ENCODE measurements at places on chromosomes 12 and 14.

GRCh38 chr12:53618275-53618674 lies 7.9 kb downstream of the ATF7 start:
- H3K36me3 ChIP-seq: peaks cover 4% of the 10 kb centered on the region
- peaks cover 8% of the 10 kb centered on the region for H3K4me1 ChIP-seq
- no peak for DNase-seq
- H3K27me3 ChIP-seq: no peaks in the 10 kb centered on the region
- peak overlapping the region; percentile 5 for H3K27ac ChIP-seq
- no peak overlapping the region for H3K4me3 ChIP-seq

DNA sequence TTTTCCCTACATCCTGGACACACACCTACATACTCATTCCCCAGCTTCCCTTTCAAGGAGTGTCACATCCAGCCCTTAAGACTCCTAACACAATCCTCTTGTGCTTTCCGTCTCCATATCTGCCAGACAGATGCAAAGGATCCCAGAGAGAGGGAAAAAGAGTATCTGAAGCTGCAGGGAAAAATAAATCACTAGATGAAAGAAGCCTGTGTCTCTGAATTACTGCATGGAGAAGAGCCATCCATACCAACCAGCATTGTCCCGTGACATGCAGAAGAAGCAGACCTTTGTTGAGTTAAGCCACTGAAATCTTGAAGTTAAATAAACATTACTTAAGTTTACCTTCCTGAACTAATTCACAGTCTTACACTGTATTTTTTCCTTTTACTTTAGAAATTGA lies 54.6 kb downstream of the GTF2A1 start:
- peaks cover 8% of the 10 kb centered on the region for H3K4me1 ChIP-seq
- no peaks in the 10 kb centered on the region for H3K27me3 ChIP-seq
- no peak overlapping the region for H3K4me3 ChIP-seq

DNA sequence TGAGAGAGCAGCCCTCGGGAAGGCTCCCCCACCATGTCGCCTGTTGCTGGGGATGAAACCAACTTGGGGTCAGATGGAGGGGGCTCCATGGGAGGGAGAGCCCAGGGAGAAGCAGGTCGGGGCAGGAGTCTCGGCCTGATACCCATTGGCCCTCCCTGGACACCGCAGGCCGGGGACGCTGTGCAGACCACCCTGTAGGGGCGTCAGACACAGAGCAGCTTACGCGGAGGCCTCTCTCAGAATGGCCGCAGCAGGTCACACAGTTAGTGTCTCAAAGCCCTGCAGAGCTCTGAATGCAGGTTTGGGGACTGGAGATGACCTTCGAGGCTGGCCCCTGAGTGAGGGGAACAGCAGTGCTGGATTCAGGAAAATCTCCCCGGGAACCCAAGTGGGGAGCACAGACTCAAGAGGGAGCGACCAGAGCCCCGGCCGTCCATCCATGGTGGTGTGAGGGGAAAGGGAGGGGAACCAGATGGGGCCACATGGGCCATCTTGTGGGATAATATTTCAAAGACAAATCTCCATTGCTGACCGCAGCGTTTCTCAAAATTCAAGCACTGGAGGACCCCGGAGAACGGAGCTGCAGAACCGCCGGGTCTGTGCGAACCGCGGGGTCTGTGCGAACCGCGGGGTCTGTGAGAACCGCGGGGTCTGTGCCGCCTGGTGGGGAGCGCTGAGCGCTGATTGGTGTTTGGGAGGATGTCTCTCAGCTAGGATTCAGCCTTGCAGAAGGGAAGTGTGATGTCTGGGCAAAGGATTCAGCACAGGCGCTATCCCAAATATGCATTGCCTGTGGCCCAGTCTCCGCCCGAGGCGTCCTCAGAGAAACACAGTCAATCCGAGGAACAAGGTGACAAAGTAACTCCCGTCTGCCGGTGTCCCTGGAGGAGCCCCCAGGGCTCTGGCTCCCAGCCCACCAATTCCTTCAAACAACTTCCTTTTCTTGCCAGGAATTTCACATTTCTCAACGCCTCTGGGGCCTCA lies 324.4 kb upstream of the RTL1 start:
- no peak for DNase-seq
- H3K36me3 ChIP-seq: no peaks in the 10 kb centered on the region
- H3K27ac ChIP-seq: no peak overlapping the region

DNA sequence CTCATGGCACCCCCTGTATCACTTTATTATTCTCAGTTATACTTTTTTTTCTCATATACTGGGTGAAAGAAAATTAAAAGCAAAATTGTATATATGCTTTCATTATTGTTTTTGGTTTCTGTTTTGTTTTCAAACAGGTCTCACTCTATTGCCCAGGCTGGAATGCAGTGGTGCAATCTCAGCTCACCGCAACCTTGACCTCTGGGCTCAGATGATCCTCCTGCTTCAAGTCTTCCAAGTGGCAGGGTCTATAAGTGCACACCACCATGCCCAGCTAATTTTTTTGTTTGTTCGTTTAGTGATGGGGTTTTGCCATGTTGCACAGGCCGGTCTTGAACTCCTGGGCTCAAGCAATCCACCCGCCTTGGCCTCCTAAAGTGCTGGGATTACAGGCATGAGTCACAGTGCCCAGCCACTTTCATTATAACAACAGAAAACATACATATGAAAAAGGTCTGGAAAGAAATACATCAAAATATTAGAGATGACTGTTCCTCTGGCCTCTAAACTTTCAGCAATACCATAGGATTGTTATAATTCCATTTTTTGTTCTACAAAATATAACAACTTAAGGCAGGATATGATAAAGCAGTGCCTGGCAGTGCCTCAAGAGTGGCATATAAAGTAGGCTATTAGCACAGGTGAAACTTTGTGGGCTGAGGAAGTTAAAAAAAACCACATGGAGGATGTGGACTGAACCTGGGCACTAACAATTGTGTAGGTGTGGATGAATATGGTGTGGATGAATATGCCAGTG lies 5.8 kb upstream of the NTN4 start:
- no peak overlapping the region for H3K27ac ChIP-seq
- peaks cover 5% of the 10 kb centered on the region for H3K27me3 ChIP-seq
- no peaks in the 10 kb centered on the region for H3K36me3 ChIP-seq
- no peak overlapping the region for H3K4me3 ChIP-seq

- no peak overlapping the region for H3K4me3 ChIP-seq
- H3K27ac ChIP-seq: no peak overlapping the region
- H3K27me3 ChIP-seq: peaks cover 36% of the 10 kb centered on the region
- H3K4me1 ChIP-seq: peaks cover 7% of the 10 kb centered on the region
These were observed 27.7 kb downstream of the KRT18 start for GRCh38 chr12:52976574-52977071.

GRCh38 chr12:21656905-21657325 lies 727 bp downstream of the LDHB start:
- H3K4me3 ChIP-seq: peak overlapping the region; percentile 89
- peaks cover 10% of the 10 kb centered on the region for H3K4me1 ChIP-seq
- no peak for DNase-seq

- H3K36me3 ChIP-seq: no peaks in the 10 kb centered on the region
- no peak overlapping the region for H3K4me3 ChIP-seq
These were observed 146.4 kb upstream of the KRR1 start for GRCh38 chr12:75657831-75658230.

GRCh38 chr12:82176761-82177490 lies 181.3 kb downstream of the CCDC59 start:
- H3K27ac ChIP-seq: no peak overlapping the region
- H3K27me3 ChIP-seq: no peaks in the 10 kb centered on the region

- H3K4me1 ChIP-seq: no peaks in the 10 kb centered on the region
- H3K4me3 ChIP-seq: no peak overlapping the region
- H3K27ac ChIP-seq: no peak overlapping the region
These were observed 481.4 kb upstream of the TMEM132C start for GRCh38 chr12:127785540-127785939.

DNA sequence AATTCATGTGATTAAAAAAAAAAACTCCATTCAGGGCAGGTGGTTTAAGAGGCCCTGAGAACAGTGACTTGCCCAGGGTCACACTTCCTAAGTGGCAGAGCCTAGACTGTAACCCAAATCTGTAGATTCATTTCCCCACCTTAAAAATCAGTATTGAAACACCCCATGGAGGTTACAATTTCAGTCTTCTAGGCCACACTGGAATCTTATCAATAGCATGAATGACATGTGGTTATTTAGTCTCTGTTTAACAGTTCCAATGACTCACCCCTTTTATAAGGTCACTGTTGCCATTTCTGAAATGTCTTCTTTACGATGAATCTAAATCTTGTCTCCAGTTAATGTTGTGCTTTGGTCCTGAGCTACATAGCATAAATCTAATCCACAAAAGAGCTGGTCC lies 262.3 kb upstream of the GRIP1 start:
- H3K27ac ChIP-seq: no peak overlapping the region
- DNase-seq: no peak
- no peaks in the 10 kb centered on the region for H3K27me3 ChIP-seq
- H3K4me3 ChIP-seq: no peak overlapping the region

DNA sequence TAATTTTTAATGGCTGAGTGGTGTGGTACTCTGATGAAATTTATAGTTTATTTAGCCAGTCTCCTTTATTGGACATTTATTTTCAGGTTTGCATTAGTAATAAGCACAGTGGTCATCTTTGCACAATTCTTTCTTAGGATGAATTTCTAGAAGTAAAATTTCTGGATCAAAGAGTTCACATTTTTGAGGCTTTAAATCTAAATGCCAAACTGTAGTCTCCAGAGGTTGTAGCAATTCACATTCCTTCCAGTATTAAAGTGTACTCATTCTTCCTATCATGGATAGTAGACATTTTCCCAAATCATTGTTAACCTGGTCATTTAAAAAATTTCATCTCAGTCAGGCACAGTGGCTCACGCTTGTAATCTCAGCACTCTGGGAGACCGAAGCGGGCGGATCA lies 24.8 kb downstream of the SLC39A9 start:
- no peaks in the 10 kb centered on the region for H3K27me3 ChIP-seq
- no peaks in the 10 kb centered on the region for H3K4me1 ChIP-seq
- H3K4me3 ChIP-seq: no peak overlapping the region
- H3K27ac ChIP-seq: no peak overlapping the region

GRCh38 chr12:106106061-106106566 lies 32.6 kb downstream of the NUAK1 start:
- H3K36me3 ChIP-seq: no peaks in the 10 kb centered on the region
- DNase-seq: no peak
- H3K4me3 ChIP-seq: no peak overlapping the region
- no peak overlapping the region for H3K27ac ChIP-seq

DNA sequence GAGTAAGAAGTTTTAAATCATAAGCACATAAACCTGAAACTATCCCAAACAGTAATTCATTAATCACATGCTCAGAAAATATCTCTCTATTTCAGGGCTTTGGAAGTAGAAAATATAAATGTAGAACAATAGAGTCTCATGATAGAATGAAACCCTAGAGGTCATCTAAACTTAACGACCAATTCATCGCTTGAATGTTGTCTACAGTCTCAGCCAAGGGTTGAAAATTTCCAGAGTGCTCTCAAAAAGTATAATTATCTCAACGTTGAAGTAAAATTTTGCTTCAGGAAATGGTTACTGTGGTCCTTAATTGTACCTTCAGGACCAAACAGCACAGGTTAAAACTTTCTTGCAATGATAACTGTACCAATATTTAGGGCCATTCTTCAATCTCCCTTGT lies 1053.6 kb upstream of the SEL1L start:
- no peaks in the 10 kb centered on the region for H3K36me3 ChIP-seq
- no peak for DNase-seq
- no peaks in the 10 kb centered on the region for H3K4me1 ChIP-seq
- no peak overlapping the region for H3K27ac ChIP-seq

GRCh38 chr12:49098035-49098451 lies 3.4 kb upstream of the DHH start:
- no peak overlapping the region for H3K27ac ChIP-seq
- peak; percentile 58 for DNase-seq
- H3K4me1 ChIP-seq: peaks cover 14% of the 10 kb centered on the region
- H3K36me3 ChIP-seq: peaks cover 19% of the 10 kb centered on the region
- H3K4me3 ChIP-seq: no peak overlapping the region

DNA sequence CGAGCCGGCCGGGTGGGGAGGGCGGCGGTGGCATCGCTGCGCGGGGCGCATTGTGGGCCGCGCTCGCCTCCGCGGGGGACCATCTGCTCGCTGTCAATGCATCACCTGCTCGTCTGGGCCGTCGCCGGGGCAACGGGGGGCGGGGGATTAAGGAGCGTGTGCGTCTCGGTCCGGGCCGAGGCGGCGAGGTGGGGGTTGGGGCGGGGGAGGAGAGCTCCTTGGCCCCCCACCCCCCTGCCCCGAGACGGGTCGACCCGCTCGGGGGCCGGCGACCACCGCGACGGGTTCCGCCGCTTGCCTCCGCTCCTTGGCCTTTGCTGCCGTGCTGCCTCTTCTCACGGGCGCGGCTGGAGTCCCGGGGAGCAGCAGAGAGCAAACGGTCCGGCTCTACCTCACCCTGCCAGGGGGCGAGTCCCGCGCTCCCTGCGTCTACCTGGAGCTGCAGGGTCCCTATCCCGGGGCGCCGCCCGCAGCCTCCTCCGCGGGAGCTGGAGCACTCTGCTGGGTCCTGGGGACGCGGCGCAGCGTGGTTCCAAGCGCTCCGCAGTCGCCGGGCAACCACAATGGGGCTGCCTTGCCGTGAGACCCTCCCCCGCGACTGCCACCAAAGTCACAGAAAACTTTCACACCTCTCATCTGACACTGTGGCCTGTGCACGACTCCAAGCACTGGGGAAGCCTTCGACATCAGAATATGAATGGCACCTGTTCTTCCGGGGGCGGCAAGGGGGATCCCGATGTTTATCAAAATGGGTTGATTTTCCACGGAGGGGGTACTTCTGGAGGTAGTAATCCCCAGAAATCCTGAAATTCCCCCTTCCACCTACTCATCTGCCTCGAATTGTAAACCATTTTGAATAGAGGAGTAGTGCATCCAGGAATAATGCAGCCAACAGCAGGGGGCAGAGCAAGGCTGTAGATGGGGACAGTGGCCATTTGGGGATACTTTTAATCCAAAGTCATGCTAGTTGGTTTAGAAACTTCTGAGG lies at the start of gene C12orf42:
Gene C12orf42 (minus strand): TSS at position 500 of the 988 bp plus-strand sequence. CDS start 17,542 bp downstream, outside the sequence.
- H3K4me3 ChIP-seq: peak within 1 kb of the TSS; percentile 66
- H3K27ac ChIP-seq: peak within 1 kb of the TSS; percentile 43
- peak; percentile 52 for DNase-seq
- H3K27me3 ChIP-seq: peaks cover 10% of the 10 kb centered on the region

DNA sequence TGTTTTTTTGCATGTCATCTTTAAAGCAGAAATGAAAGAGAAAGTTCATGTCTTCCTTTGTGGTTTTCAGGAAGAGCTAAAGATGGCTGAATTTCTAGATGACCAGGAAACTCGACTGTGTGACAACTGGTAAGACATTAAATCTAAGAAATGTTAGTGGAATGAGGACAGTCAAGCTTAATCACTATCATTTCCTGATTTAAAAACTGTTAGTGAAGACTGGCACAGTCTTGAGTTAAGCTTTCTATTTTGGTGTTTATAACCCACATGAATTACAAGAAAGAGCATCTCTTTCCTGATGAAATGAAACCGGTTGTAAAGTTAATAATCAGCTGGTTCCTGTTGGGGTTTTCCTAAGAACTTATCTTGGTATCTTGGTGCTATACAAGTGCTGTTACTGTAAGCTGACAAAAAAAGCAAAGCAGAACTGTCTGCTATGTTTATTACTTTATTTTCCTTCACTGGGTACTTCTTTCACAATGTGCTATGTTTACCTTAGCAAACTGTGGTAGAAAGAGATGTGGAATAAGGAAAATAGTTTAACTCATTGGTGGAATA lies 5.2 kb downstream of the TRAFD1 start:
- H3K36me3 ChIP-seq: peaks cover 7% of the 10 kb centered on the region
- H3K4me3 ChIP-seq: peak overlapping the region; percentile 27
- no peaks in the 10 kb centered on the region for H3K27me3 ChIP-seq
